ENCODE measurements at places on chromosomes 12 and 14.

- DNase-seq, result no peak
Measured at GRCh38 chr14:88191605-88192004, 131.5 kb downstream of the KCNK10 start.

DNA sequence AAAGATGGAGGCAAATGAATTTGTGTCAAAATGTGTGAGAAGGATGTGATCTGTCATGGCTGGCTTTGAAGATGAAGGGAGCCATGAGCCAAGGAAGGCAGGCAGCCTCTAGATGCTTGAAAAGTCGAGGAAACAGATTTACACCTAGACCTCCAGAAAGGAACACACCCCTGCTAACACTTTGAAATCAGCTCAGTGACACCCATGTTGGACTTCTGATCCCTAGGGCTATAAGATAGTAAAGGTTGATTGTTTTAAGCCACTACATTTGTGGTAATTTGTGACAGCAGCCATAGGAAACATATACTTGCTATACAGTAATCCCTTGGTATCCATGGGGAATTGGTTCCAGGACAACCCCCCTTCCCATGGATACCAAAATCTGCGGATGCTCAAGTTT is 80.5 kb upstream of the DYRK2 start:
- no peak for DNase-seq

- peak; percentile 12 for DNase-seq
Measured at GRCh38 chr12:2387103-2387834, 334.5 kb downstream of the CACNA1C start.

- DNase-seq, result no peak
Measured at GRCh38 chr12:6275928-6276887, 34.3 kb upstream of the PLEKHG6 start.

- no peak for DNase-seq
Measured at GRCh38 chr12:20832911-20833310, 22.4 kb downstream of the SLCO1B3 start.

DNA sequence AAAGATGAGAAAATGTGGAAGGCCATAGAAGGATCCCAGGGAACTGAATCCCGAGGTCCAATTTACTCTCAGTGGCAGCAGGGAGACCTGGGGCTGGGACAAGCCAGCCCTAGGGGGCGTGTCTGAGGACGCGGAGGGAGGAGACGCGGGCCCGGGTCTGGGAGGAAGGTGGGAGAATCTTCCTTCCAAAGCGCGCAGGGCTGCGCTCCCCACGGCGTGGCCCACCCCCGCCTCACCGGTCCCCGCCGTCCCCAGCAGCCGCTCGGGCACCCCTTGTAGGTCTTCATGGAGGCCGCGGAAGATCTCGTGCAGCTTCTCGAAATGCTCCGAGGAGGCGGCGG is 323 bp downstream of the VTI1B start:
- DNase-seq, result peak; percentile 36

GRCh38 chr12:25701290-25701689 is 148.2 kb upstream of the LMNTD1 start:
- DNase-seq, result no peak

GRCh38 chr12:65308006-65308405 is 29.5 kb downstream of the MSRB3 start:
- no peak for DNase-seq

DNA sequence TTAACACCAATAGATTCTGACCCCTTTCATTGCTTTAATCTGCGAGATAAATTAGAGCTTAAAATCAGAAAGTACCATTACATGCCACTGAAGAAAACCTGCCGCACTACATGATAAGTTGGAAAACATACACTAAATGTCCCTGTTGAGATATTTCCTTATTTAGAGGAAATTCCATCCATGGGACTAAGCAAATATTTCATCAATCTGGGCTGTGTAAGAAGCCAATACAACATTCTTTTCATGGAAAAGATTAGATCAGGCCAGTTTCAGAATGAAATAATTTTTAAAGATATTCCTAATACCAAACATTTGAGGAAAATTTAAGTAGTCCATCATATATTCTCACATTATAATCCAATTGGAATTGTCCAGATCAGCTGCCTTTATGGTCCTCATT is 112.8 kb downstream of the LLPH start:
- no peak for DNase-seq

DNA sequence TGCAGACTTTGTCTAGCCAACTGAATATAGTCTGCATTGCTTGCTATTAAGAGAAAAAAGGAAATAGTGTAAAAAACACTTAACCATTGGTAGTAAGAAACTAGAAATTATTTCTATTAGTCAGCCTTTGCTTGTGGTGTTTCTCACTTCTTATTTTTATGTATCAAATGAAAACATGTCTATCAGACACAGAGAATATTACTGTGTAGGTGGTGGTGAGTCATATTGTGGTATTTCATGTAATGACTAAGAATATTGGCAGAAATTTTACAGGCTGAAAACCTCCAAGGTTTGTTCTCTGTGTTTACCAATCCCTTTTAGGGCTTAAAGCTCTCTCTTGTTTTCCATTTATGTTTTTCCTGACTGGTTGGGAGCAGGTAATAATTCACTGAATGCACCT is 87.2 kb downstream of the DAAM1 start:
- DNase-seq, result no peak

DNA sequence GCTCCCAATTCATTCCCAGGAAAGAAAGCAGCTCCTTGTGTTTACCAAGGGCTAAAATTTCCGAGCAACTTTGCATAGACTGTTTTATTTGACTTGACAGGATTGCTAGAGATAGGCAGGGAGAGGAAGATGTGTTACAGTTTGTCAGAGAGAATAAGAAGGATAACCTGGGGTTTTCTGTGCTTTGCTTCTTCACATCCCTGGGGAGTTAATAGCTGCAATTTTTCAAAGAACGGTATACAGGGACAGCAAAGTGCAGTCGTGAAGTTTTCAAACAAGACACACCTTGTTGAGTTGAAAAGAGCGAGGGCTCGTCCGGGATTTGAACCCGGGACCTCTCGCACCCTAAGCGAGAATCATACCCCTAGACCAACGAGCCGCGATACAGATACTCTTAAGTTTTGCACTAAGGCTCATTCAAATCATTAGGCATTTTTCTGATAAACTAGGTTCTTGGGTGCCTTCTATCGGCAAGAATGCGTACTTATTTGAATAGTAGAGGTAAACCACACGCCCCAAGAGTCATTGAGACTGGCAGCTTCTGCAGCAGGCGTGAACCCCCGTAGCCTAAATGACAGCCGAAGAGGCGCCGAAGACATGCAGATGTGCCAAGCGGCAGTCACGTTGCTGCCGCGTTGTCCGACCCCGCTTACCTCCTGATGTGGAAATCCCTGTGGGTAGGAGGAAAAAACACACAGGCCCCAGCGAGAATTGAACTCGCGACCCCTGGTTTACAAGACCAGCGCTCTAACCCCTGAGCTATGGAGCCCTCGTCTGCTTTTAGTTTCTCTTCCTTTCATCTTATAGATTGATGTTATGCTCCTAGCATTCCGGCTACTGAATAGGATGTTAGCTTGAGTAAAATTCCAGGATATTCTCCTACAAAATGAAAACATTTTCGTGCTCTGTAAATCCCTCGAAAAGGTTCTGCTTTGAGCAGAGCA is 22.2 kb upstream of the RNASE12 start:
- DNase-seq, result no peak

- DNase-seq, result no peak
Measured at GRCh38 chr12:122107261-122107660, 28.7 kb downstream of the MLXIP start.

DNA sequence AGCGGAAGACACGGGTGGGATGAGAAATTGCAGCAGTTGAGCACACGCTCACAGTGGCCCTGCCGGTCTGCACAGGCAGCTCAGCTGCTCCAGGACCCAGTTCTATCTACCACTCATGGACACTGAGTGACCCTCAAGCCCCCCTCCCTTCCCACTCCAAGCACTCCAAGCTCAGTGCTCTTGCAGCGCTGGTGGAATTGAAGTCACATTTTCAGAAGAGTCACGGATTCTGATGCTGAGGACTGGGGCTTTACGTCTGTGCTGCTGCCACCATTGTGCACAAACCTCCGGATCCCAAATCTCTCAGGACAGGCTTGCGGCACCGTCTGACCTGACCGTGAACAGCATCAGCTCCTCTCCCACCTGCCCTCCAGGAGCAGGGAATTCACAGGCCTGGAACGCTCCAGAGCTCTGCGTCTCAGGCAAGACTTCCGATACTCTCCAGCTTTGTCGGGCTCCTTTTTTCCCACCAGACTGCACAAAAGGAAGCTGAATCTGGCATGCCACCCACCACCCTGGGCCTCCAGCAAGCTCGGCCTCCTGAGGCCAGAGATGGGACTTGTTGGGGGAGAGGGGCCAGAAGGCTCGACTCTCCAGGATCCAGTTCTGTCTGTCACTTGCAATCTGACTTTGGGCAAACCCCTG is 213.1 kb upstream of the RTL1 start:
- DNase-seq, result peak; percentile 8

GRCh38 chr14:74695406-74695805 is 17.5 kb downstream of the AREL1 start:
- no peak for DNase-seq

DNA sequence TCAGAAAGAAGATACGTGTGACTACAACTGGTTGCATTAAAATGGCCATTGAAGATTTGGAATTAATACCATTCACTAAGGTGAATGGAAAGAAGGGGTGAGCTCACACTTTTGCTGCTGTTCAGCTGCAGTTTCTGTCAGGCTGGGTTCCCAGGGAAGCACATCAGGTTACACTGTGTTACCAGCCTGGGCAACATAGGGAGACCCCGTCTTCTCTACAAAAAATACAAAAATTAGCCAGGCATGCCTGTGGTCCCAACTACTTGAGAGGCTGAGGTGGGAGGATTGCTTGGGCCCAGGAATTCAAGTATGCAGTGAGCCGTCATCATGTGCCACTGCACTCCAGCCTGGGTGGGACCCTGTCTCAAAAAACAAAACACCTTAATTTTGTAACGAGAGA is 12.9 kb upstream of the ZCCHC8 start:
- no peak for DNase-seq

DNA sequence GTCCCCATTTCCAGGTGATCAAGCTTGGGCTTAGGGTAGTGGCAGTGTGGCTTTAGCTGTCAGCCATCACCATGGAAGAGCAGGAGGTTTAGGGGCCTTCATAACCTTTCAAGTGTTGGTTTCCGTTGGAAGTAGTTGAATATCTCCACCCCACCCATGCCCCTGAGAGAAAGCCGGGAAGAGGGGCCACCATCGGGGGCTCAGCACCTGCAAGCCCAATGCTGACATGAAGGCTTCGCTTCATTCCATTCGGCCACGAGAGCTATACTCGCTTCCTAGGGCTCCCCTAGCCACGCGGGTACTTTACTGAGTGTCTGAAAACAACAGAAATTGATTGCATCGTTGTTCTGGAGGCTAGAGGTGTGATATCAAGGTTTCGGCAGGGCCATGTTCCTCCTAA is 234.8 kb downstream of the ZFP36L1 start:
- no peak for DNase-seq

DNA sequence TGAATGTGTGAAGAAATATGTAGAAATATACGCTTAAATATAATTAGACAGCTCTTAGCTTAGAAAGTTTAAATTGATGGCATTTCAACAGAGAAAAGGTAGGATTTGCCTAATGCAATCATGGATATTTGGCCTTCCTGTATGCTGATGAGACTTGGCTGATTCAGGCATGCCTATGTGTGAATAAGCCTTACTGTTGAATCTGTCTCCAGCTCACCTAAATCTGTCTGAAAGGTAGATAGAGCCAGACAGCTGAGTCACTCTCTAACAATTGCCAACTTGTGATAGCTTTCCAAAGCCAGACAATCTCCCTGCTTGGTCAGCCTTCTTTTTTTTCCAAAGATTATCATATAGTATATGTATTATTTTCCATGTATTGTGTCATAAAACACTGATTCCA is 92.8 kb upstream of the FLRT2 start:
- DNase-seq, result no peak

- DNase-seq, result no peak
Measured at GRCh38 chr14:50353126-50353525, 41.0 kb downstream of the DMAC2L start.

DNA sequence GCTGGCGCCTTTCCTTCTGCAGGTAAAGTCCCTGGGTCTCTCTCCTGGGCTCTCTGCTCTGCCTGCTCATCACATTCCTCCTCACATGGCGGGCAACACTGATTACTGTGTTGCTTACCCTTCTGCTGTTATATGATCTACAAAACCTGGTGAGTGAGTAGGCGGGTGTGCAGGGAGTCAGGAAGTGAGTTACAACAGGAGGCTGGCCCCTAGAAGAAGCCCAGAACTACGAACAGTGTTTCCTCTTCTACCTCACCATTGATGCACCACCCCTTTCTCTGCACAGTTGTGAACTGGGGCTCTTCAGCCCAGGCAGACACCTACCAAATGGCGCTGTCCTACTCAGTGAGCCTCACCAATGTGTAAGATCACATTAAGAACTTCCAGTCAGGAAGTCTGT is 4.9 kb upstream of the KLHL33 start:
- DNase-seq, result no peak

DNA sequence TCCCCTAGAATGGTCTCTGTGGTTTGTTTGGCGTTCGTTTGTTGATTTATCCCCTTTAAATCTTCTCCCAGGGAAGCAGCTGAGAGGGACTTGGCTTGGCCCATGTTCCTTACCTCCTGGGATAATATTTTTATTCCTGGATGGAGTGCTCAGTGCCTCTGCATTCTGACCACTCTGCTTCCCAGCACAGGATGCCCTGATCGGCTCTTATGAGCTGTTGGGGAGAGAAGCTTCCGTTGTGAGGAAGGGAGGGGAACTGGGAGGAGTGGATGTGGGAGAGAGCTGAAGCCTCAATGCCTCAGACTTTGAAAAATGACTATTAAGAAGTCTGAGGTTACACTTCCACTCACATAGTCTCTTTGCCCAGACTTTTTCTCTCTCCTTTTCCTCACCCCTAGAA is 114.8 kb downstream of the SMOC1 start:
- no peak for DNase-seq

GRCh38 chr12:42819846-42820245 is 230.3 kb upstream of the PRICKLE1 start:
- no peak for DNase-seq

- no peak for DNase-seq
Measured at GRCh38 chr12:92257261-92257660, 111.6 kb upstream of the BTG1 start.

Measured in omental fat pad (tissue), 4 donors.